ENCODE measurements at places on chromosomes 16 and 17. TPM values are rescaled to one million over a fixed set of nuclear protein-coding genes. Genes with fewer than 3 reads are reported as not detected.

DNA sequence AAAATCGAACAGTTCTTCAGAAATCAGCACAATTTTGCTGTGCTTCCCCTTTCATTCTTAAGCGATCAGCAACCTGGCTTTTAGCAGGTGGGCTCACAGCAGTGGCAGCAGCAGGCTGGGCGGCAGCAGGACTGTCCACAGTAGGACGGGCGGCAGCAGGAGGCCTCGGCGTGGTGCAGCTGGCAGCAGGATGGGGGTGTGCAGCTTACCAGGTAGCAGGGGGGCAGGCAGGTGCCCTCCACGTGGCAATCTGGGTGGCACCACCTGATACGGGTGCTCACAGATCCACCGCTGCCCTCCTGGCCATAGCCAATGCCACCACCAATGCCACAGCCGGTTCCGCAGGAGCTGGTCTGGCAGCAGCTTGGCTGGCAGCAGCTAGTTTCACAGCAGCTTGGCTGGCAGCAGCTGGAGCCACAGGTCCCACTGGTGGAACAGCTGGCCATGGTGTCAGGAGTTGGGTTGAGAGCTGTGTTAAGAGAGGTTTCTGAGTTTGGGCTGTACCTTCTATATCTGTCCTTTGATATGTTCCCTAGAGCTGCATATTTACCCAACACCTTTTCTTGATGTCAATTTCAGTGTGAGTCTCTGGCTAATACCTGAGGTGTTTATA, at the start of gene KRTAP1-4:
TSS of gene KRTAP1-4 (minus strand) at position 563 of the 613 bp plus-strand sequence. CDS start at position 446, 117 bp downstream.
- no peak for DNase-seq

DNA sequence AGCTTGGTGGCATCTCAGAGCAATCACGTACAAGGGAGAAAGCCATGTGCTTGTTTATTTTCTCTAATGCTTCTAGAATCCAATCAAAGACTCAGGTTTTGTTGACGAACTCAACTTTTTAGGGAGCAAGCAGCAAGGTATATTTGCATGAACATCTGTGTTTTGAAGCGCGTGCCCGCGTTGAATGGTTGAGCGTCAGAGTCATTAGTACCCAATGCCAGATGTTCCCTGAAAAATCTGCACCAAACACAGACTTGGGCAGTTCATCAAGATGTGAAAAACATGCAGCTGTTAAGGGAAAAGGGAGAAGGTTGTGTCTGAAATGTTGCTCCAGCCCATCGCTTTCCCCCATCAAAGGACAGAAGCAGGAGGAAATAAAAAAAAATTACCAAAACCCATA, 170.4 kb downstream of the SNX29 start:
- DNase-seq: no peak

DNA sequence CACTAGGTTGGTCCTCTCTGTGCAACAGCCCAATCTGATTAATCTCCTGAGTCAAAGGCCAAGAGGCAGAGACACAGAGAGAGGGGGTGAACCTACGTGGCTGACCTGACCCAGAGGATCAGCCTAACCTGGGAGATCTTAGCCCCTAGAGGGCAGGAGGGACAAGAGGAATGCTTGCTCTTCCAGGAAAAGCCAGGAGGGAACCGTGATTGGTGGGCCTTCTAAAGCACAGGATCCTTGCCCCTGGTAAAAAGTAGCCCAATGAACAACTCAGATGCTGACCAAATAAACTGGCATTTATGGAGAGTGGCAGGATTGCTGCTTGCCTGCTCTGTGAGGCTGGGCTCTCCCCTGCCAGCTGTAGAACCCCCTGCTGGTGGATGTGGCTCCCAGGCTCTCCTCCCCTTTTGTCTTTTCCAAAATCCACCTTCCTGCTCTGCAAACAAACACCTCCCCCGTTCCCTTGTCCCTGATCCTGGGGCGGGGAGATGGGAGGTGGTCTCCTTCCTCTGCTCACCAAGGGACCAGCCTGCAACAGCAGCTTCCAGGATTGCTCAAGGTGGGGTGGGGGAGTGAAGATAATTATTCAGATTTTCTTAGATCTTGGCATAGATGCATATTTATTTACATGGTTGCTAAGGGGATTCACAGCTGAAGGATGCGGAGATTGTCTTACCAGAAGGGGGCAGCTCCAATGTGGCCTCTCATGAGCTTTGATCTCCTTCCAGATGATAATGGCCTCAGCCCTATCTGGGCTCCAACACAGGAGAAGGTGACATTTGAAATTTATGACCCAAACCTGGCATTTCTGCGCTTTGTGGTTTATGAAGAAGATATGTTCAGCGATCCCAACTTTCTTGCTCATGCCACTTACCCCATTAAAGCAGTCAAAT, 71.9 kb downstream of the SDR42E1 start:
- no peak for DNase-seq

- no peak for DNase-seq
Measured at GRCh38 chr17:63925615-63926014, 6.5 kb downstream of the CD79B start.

DNA sequence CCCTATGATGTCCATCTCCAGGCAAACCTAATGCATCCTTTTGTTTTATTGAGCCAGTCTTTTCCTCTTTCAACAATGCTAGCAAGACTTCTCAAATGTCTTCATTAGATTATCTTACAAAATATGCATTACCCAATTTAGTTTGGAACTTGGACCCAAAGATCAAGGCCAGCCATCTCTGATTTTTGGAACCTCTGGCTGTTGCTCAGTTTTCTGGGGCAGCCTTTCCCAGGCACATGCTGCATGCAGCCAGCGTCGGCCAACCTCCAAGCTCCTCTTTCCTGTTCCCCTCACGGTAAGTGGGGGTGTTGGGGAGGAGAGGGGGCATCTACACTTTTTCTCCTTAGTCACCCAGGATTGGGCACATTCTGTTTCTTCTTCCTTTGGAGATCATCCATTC, 189.3 kb downstream of the PRKCA start:
- DNase-seq: no peak

GRCh38 chr17:64281962-64282752, 19.1 kb upstream of the TEX2 start:
- DNase-seq: no peak

DNA sequence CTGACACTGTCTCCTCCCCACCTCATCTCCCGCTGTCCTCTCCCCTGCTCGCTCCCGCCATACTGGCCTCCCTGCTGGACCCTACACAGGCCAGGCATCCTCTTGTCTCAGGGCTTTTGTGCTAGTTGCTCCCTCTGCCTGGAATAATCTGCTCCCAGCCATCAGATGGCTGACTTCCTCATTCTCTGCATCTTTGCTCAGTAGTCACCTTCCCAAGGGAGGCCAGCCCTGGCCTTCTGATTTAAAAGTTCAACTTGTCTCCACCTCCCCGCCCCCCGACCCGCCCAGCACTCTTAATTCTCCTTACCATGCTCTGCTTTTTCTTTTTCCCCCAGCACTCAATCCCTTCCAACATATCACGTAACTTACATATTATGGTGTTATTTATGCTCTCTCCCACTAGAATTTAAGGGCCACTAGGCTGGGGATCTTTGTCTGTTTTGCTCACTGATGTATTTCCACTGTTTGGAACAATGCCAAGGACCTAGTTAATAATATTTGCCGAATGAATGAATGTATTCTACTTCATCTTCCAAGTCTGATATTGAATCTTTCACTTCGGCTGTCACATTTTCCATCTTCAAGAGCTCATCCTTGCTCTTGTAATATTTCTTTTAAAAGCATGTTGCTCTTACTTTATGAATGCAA, 178.3 kb downstream of the CDK5R1 start:
- DNase-seq: no peak

GRCh38 chr16:68994324-68994723, 111.1 kb upstream of the HAS3 start:
- no peak for DNase-seq

GRCh38 chr16:11051879-11052808, 107.8 kb downstream of the CLEC16A start:
- DNase-seq: no peak

DNA sequence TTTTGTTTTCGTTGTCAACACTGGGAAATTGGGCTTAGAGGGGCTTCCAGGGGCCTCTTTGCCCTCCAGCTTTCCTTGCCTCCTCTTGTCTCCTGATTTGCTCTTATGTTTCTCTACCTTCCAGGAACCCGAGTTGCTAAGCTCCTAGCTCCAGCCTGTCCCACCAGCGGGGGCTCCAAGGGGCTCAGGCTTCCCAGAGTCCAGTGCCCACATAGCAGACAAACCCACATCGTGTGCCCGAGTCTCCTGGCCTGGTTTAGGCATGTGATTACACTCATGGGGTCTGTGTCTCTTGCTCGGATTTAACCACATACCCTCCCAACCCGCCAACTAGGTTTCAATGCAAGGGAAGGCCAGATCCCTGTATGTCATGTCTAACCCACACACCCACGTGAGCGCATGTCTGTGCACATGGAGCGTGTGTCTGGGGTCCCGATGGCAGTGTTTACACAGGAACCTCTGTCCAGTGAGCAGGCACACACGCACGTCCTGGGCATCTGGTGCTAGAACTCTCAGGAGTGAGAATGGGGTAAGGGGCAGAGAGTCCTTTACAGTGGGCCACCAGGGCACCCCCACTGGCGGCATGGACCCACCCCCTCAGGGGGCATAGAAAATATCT, 76.1 kb upstream of the MED9 start:
- no peak for DNase-seq

- DNase-seq: no peak
Measured at GRCh38 chr16:84598360-84598759, 19.5 kb downstream of the COTL1 start.

GRCh38 chr17:74920642-74921025, 2.4 kb downstream of the USH1G start:
- no peak for DNase-seq

GRCh38 chr16:52117171-52117570, 429.8 kb downstream of the TOX3 start:
- no peak for DNase-seq

GRCh38 chr17:34434052-34434451, 71.0 kb upstream of the CCL1 start:
- DNase-seq: no peak

DNA sequence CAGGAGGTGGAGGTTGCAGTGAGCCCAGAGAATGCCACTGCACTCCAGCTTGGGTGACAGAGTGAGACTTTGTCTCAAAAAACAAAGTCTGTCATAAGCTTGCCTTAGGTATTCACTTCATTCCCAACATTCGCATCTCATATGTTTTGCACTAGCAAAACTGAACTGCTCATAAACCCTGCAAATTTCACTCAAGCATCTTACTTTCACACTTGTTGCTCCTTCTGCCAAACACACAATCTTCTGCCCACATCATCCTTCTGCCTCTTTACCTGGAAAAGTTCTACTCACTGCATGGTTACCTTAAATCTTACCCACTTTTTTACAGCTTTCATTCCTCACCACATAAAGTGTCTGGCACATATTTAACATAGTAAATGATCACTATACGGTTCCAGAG, 152.5 kb downstream of the USP22 start:
- no peak for DNase-seq

DNA sequence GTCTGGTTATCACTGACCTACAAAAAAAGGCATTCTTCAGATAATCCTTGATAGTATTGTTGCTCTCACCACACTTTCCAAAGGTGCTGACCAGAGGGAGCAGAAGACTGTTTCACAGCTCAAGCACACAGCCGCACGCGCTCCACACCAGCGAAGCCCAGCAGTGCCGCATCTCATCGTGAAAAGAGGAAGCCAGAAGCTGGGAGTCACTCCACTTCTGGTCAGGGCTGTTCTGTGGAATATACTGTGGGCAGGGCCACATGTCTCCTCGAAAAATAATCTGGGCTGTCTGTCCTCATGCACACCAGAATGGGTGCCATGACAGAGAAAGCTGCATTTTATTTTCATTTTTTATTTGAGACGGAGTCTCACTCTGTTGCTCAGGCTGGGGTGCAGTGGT, 7.3 kb upstream of the PRSS36 start:
- no peak for DNase-seq

DNA sequence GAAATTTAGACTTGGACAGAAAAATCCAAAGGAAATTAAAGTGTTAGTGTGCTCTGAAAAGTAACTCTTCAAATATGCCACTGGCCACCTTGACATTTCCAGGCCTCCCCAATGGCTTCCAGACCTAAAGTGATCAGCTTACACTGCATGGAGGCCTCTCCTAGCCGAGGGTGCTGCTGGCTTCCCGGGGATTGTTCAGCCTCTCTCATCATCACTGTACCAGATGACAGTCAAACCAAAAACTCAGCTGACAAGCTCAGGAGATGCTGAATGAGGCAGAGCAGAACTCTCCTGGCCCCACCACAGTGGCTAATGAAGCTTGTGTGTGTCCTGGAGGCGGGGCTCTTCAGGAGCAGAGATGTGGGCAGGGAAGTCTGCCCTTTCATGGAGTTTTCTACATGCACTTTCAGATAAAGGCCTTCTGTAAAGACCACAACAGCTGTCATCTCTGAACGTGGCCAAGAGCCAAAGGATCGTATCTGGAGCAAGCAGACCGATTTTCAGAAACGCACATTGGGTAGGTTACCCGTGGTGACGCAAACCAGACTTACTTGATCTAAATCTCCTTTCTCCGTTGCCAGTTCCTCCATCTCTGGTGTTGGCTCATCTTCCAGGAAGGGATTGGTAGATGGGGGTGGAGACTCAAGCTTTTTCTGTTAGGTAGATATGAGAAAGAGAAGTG, 113.3 kb downstream of the VPS53 start:
- DNase-seq: no peak

DNA sequence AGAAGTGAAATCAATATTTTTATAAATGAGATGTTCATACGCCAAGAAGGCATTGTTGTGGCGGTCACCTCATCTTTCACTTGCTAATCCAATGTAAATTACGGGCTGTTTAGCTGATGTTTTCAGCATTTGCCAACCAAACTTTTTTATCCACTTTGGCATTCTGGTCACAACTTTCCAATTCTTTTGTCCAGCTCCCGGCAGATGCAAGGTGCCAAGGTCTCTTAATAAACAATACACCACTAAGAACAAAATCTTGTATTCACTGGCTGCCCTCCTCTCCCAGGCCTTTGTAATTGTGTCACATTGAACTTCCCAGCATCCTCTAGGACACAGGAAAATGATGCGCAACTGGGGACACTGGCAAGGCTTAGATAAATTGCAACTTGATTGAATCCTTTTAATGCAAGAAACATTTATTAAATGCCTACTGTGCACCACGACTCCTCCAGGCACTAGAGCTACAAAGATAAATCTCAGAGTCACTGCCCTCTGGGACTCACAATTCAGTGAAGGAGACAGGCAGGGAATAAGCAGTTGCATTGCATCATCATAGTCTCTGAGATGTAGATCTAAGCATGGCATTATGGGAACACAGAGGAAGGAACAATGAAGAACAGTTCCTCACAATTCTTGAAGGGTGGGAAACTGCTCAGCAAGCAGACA, 165.4 kb upstream of the C16orf82 start:
- no peak for DNase-seq

GRCh38 chr17:68292689-68293040, 1.4 kb downstream of the ARSG start:
- no peak for DNase-seq

- no peak for DNase-seq
Measured at GRCh38 chr17:72462407-72462806, 341.6 kb downstream of the SOX9 start.

Gene NLE1
- 16.0 TPM for polyA plus RNA-seq

Gene C16orf96
- polyA plus RNA-seq: not detected

Gene MT3
- polyA plus RNA-seq: not detected

Gene CLDN7
- 6.3 TPM for polyA plus RNA-seq

Gene TPSG1
- not detected for polyA plus RNA-seq

Gene CES1
- 0.11 TPM for polyA plus RNA-seq

Gene KRT12
- not detected for polyA plus RNA-seq

Gene CACNG5
- not detected for polyA plus RNA-seq

Gene HEATR3
- polyA plus RNA-seq: 23.5 TPM

Gene KRTAP9-2
- not detected for polyA plus RNA-seq
